Stimulated activated CD4-positive, alpha-beta T cell treated with anti-CD3 and anti-CD28 coated beads, Interleukin-12 subunit alpha, Interleukin-12 subunit beta, amount 100 ng/mL, for 24 hours (primary cell): ENCODE measurements at places on chromosomes 6 and 20.

DNA sequence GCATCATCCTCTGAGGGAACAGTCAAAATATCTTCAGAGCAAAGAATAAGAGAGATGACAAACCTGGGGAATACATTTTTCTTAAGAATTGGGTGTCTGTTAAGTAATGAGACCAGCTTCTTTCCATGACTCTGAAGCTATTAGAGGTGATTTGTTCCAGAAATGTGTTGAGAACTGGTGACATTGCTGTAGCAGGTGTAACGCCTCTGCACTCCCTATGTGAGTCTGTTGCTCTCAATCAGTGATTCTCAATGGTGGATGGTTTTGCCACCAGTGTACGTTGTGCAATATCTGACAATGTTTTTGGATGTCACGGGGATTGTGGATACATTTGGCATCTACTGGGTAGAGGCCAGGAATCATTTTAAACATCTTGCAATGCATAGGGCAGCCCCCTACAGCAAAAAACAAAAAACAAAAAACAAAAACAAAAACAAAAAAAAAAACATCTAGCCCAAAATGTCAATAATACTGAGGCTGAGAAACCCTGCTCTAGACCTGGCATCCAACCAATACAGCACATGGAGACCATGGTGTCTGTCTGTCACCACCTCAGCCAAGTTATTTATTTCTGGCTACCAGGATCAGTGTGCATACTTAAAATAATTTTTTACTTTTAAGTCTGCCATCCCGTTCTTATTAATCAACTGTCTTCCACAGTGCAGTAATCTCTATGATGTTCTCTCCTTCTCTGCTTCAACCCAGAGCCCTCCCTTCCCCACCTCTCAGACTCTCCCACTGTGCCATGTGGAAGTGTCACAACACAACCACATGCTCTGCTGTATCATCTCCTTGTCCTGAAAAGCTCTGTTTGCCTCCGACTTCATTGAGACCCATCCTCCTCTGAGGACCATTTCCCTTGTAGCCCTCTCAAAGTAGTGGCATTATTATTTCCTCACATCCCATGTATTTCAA, 43.7 kb downstream of the KLHL32 start:
- no peak for DNase-seq

GRCh38 chr20:56974499-56975250, 291.8 kb downstream of the BMP7 start:
- no peak for DNase-seq

- no peak for DNase-seq
Observed at GRCh38 chr6:129592516-129593232, 117.3 kb downstream of the ARHGAP18 start.

DNA sequence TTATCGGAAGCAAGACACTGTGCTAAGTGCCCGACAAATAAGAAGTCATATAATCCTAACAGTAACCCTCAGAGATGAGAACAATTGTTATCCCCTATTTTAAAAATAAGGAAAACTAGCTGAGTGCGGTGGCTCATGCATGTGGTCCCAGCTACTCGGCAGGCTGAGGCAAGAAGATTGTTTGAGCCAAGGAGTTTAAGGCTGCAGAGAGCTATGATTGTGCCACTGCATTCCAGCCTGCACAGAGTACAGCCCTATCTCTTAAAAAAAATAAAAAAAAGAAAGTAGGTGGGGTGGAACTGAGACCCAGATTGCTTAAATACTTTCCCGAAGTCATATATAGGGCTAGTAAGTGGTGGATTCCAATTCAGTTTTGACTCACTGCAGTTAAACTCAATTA, 84.7 kb downstream of the UST start:
- DNase-seq = no peak

GRCh38 chr6:43506667-43507471, 3.3 kb downstream of the LRRC73 start:
- DNase-seq = peak; percentile 77

DNA sequence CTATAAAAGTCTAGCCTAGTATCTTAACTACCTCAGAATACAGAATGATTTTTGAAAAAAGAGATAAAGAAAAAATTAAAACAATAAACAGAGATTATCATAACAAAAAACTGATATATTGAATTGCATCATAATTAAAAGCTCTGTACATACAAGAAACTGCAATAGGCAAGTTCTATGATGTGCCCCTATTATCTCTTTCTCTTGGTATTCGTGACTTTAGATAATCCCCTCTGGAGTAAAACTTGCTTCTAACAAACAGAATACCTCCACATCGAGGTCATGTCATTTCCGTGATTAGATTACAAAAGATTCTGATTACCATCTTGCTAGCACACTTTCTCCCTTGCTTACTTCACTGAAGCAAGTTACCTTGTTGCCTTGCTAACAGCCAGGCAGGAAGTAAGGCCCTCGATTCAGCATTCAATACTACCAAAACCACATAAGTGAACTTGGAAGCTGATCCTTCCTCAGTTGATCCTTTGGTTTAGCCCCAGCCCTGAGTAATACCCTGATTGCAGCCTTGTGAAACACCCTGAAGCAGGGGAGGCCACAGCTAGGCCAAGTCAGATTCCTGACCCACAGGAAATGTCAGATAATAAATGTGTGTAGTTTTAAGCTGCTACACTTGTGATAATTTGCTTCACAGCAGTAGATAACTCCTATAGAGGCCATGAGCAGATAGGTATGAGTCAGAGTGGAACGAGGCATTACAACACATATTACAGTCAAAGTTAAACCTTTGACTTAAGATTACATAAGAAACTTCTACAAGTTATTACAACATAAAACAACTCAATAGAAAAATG, 53.7 kb upstream of the TMX4 start:
- no peak for DNase-seq

- DNase-seq = no peak
Observed at GRCh38 chr6:87504441-87504840, 31.7 kb downstream of the SLC35A1 start.

DNA sequence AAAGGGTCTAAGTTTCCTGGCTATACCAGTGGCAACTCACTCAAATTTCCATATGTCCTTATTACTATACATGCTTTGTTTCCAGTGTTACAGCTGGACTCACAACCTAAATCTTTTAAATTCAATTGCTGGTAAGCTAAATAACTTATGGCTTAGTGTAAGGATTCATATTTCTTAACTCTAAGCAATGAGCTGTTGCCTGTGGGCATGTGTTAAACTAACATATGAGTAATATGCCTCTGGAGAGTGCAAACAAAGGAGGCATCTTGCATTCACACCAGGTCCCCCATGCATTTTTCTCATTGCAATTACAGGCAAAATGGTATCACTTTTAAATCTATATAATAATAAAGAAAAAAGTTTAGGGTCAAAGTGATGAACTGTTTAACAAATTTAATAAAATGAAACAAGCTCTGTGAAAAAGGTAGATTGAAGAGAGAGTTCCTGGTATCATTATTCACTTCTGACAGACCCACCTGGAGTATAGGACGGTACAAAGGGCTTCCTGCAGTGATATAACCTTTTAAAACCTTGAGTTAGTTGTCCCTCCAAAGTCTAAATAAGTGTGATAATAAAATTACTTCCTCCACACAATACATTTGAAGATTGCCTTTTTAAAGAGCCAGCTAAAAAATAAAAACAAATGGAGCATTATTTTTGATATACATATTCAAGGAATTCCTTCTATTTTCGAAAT, 57.6 kb upstream of the HMGCLL1 start:
- no peak for DNase-seq

DNA sequence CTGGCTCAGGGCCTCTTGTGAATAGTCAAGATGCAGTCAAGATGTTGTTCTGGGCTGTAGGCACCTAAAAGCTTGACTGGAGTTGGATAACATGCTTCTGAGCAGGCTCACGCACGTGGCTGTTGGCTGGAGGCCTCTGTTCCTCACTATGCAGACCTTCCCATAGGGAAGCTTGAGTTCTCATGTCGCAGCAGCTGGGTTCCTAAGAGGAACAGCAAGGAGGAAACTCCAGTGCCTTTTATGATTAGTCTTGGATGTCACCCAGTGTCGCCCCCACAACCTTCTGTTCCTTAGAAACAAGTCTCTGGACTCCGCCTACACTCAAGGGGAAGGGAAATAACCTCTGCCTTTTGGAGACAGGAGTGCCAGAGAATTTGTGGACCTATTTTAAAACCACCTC, 210.7 kb downstream of the BCAS1 start:
- DNase-seq = no peak

DNA sequence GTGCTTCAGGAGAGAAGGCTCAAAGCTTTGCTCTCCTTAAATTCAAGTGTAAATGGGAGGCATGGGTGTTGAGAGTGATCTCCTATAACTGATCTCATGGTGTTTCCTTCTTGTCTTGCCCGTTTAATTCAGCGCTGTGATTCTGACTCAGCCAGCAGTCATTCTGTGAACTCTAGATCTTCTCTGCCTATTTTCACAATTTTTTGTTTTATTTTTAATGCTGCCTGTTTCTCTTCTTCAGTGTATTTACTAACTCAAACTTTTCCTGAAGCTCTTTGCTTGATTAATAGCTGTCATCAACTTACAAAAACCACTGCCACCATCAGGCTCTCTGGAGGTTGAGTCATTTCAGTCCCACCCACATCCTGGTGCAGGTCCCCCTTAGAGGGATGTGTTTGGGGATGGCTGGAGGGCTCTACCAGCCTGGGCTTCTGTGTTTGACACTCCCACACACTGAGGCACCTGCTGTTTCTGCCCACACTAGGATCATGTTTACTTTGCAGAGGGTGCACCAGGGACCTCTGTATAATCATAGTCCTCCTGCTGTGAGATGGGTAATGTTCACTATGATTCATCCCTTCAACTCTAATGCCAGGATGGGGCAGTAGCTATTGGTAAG, 94.0 kb downstream of the SHLD1 start:
- peak; percentile 31 for DNase-seq

- DNase-seq = no peak
Observed at GRCh38 chr6:10610289-10610688, 84.1 kb downstream of the C6orf52 start.

DNA sequence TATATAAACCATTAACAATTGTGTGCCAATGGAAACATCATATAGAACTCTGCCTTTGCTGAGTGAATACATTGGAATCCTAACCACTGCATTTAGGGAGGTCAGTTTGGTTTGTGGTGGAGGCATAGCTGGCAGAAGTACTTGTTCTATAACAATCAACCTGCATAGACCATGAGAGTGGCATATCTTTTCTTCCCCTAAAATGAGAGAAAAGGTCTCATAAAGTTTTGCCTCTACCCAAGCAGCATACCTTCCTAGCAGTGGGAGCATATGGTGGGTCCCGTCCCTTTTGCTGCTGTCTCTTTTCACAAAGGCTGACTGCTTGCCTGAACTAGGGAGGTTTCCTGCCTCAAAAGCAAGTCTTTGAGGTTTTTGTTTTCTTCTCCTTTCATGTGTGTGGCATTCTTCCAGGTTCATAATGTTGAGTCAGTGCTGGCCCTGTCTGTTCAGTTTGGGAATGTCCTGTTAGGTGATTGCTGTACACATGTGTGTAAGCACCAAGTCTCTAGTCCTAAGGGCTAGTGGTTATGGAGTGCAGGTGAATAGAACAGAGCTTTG, 61.2 kb upstream of the SUPT3H start:
- no peak for DNase-seq

- DNase-seq = no peak
Observed at GRCh38 chr6:64252256-64252655, 616.7 kb downstream of the PHF3 start.

DNA sequence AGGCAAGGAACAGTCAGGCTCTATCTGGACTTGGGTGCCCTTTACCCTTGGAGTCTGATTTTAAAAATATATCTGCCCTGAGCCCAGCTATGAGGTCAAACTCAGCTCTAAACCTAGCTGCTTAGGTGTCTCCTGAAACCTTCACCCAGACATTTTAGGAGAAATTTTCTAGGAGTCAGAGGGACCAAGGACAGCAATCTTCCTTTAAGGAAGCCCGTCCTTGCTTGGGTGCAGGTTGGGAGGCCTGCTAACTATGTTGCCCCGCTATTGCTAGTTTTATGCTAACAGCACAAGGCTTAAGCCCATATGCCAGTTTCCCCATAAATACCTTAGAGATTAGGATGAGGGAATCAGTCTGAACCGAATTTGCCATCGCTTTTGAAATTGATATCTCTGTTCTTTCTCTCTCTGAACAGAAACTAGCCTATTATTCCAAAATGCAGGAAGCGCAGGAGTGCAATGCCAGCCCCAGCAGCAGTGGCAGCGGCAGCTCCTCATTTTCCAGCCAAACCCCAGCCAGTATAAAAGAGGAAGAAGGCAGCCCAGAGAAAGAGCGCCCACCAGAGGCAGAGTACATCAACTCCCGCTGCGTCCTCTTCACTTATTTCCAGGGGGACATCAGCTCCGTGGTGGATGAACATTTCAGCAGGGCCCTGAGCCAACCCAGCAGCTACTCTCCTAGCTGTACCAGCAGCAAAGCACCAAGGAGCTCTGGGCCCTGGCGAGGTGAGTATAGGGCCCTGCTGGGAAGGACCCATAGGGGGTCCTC, 2.6 kb downstream of the VGLL2 start:
- no peak for DNase-seq

DNA sequence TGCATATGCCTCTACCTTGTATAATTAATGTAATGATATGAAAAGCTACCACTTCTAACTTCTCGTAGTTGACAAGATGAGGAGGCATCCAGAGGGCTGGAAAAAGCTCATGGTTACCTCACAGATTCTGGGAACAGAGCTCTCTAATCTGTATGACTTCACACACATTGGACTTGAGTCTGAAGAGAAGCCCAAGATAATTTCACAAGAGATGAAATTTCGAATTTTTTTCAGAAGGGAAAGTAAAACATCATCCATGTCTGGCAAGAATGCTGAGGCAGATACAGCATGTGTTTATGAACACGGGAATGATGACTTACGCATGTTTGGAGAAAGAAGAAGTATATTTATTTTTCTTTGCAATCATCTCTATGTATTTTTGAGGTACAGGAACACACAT, 141.8 kb upstream of the TENT5A start:
- no peak for DNase-seq

- DNase-seq = no peak
Observed at GRCh38 chr6:69936674-69937363, 70.5 kb downstream of the COL19A1 start.

- no peak for DNase-seq
Observed at GRCh38 chr6:41780551-41781365, at the start of gene PRICKLE4. PRICKLE4 (plus strand) TSS chr6:41780782; CDS start chr6:41783474, 2,692 bp downstream.

DNA sequence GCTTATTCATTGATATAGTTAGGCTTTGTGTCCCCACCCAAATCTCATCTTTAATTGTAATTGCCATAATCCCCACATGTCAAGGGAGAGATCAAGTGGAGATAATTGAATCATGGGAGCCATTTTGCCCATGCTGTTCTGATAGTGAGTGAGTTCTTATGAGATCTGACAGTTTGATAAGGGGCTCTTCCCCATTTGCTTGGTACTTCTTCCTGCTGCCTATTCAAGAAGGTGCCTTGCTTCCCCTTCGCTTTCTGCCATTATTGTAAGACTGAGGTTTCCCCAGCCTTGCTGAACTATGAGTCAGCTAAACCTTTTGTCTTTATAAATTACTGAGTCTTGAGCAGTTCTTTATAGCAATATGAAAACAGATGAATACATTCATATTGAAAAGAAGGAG, 45.6 kb downstream of the CENPW start:
- DNase-seq = no peak

- peak; percentile 57 for DNase-seq
Observed at GRCh38 chr6:422433-423054, 31.0 kb downstream of the IRF4 start.

GRCh38 chr6:829656-830055, 136.7 kb upstream of the EXOC2 start:
- no peak for DNase-seq

GRCh38 chr6:25334793-25335192, 55.6 kb downstream of the CARMIL1 start:
- DNase-seq = no peak

GRCh38 chr20:59575653-59576052, 28.7 kb upstream of the PHACTR3 start:
- no peak for DNase-seq
